Stimulated activated CD4-positive, alpha-beta T cell treated with anti-CD3 and anti-CD28 coated beads, Interleukin-4, amount 100 ng/mL, for 4 hours (primary cell): ENCODE measurements at places on chromosomes 11 and 22.
A peak's percentile ranks its signal among the peaks of the same experiment; 100 is the strongest.

- DNase-seq, result no peak
Measured at GRCh38 chr11:124113890-124114289, 1.4 kb upstream of the VWA5A start.

DNA sequence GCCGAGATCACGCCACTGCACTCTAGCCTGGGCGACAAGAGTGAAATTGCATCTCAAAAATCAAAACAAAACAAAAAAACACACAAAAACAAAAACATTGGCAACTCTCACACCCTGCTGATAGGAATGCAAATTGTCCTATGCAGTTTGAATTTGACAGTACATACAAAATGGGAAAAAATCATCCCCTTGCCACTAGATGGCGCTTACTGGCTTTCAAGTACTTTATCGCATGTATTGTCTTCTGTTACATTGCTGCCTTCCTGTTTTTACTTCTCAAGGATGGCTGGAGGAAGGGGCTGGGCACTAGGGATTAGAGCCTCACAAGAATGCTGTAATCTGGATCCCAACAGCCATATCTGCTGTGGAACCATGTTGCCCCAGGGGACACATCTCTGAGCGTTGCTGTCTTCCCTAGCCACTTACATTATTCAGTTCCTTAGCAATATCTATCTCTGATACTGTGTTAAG lies 59.4 kb upstream of the A4GALT start:
- DNase-seq, result peak; percentile 10

DNA sequence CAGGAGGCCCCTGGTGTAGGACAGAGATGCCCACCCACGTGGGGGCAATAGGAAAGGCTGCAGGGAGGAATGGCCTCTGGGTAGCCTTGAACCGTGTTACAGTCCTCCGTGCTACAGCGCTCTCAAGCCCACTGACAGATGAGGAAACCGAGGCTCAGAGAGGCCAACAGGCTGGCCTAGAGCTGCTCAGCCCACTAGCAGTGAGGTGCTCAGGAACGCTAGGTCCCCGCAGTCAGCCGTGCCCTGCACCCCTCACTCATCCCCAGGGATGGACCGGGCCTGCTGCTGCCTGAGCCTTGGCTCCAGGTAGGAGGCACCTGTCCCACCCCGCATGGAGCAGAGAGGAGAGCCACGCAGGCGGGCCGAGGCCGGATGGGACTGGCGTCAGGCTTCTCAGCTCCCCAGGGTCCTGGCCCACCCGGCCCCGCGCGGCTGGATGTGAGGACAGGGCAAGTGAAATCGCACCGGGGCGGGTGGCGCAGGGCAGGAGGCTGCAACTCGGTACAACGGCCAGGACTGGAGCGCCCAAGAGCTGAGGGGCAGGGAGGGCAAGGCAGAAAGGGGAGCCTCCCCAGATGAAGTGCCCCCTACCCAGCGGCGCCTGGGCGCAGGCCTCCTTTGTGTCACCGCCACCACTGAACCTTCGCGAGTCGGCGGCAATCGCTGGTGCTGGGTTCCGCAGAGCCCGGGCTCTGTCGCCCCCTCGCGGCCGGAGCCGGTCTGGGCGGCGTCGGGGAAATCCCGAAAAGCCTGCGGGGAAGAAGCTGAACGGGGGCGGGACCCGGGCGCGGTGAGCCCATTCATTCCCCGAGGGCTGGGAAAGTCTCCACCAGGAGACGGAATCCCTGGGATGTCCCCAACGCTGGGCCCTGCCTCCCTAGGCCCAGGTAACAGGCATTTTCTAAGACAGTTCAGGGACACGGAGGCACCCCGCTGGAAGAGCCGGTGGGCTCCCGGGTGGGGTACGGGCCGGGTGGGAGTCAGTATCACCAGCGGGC lies 8.4 kb upstream of the SLC2A11 start:
- DNase-seq, result peak; percentile 77

DNA sequence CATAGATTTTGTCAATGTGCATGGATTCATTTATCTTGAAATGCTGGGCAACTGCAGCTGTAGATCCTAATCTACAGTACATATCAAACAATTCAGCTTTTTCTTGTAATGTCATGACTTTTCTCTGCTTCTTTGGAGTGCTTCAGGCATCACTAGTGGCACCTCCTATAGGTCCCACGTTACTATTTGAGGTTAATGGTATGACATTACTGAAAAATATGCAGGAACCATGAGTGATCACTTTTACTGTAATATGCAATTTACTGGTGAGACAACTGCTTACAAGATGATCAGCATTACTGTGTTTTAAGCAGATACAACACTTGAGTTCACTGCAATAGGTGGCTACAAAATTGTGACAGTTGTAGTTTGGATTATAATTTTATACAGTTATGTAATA lies 3.0 kb downstream of the CENATAC start:
- DNase-seq, result no peak

DNA sequence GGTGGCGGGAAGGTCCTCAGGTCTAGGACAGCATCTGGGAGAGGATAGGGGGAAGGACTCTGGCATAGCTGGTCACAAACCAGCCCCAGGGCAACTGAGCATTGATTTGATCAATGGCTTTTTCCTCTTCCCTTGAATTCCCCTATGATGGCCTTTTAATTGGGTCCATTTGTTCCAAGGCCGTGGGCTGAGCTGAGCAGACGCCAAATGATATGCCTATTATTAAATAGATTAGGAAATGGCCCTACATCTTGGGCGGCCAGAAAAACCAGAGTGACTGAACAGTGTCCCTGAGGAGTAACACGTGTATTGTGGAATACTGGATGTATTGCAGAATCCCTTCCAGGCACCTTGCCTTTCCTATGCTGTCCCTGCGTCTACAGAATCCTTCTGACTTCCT lies 26.7 kb upstream of the P2RY6 start:
- DNase-seq, result no peak

GRCh38 chr11:62402226-62402959 lies 16.4 kb upstream of the SCGB1A1 start:
- peak; percentile 69 for DNase-seq

- DNase-seq, result no peak
Measured at GRCh38 chr11:69321877-69322361, 28.0 kb downstream of the MYEOV start.

DNA sequence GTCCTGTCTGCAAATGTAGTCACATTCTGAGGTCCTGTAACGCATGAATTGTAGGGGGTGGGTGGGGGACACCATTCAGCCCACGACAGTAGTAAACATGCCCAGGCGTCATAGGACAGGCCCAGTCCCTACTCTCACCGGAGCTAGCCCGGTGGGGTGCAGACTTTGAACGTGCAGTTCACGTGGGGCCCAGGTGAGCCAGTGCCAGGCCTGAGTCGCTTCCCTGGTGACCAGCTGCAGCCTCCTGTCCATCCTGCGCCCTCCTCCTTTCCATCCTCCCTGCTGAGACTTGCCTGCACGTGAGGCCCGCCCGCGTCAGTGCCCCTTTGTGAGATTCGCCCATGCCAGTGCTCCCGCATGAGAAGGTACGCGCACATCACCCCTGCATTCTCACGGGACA lies 116.8 kb downstream of the WNT7B start:
- DNase-seq, result no peak

- no peak for DNase-seq
Measured at GRCh38 chr11:109847621-109848020, 245.6 kb upstream of the ZC3H12C start.

- DNase-seq, result no peak
Measured at GRCh38 chr22:43213051-43213450, 26.1 kb upstream of the TTLL12 start.

DNA sequence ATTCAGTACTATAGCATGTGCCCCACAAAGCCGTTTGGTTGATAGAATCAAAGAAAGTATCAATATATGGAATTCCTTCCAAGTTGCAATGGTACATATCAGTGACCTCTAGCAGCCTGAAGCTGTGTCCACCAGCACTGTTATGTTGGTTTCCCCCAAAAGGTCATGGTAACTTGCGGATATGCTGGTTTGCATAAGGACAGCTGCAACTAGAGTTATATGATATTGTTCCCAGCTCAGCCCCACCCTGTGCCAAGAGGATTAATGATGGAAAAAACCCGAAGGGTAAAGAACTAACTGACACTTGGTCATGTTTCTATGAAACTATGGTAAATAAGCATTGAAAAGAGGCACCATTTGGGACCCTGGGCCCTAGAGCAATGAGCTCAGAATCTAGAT lies 93.5 kb downstream of the PDHX start:
- no peak for DNase-seq

- DNase-seq, result no peak
Measured at GRCh38 chr11:75725547-75726320, 8.1 kb downstream of the MOGAT2 start.

DNA sequence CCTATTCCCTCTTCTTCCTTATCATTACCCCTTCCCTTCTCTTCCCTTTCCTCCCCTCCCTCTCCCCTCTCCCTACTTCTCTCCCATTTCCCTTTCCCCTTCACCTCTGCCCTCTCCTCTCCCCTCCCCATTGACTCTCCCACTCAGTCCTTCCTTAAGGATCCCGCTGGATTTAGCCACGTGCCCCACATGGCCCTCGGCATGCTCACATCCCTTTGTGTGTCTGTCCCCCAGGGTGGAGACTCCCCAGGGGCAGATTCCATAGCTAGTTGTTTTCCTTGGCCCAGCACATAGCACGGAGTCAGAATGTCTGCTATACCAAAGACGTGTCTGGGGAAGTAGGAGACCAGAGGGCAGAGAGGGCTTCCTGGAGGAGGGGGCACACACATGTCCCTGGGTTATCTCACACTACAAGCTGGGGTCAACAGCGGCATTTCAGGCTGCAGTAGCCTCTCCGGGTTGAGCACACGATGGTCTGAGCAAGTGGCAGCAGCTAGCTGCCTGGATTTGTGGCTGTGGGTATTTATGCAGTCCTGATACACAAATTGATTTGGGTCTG lies 487.0 kb downstream of the TBC1D22A start:
- DNase-seq, result no peak

DNA sequence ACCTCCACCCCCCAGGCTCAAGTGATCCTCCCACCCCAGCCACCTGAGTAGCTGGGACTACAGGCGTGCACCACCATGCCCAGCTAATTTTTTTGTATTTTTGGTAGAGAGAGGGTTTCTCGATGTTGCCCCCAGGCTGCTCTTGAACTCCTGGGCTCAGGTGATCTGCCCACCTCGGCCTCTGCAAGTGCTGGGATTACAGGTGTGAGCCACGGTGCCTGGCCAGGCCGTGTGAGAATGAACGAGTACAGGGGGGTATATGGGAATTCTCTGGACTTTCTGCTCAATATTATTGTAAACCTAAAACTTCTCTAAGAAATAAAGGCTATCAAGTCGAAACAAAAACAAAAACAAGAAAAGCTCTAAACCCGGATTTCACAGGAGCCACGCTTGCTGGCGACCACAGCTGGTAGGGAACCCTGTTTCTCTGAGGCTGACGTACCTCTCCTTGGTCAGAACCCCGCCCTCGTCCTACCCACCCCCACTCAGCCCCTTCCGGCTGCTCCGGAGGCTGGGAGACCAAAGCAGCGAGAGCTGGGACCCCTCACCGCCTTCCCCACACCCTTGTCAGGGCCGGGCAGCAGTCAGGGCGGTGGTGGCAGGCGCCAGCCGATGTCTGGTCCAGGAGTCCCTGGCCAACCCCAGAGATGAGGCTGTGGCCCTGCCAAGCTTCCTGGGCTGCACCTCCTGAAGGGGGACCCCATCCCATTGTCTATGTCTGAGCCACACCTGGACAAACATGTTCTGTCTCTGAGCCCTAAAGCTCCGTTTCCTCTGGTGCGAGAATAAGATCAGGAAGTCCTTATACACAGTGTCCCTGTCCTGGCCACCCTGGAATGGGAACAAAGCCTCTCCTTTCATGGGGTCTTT lies 52.1 kb downstream of the LINC01488 start:
- DNase-seq, result no peak

DNA sequence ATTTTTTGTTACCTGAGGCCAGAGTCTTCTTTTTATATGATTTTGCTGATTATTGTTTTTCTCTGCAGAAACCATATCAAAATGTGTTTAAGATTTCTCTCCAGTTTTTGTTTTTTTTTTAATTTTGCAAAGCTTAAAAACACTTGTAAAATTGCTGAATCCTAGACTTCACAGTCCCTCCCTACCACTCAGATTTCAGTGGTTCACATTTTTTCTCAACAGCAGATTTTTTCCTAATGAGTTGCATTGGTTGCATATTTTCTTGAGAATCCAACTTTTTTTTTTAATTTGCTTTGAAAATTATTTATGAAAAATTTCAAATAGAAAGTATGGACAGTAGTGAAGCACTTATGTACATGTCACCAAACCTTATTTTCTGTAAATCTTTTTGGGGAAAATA lies 5.8 kb downstream of the ARL14EP start:
- no peak for DNase-seq

- no peak for DNase-seq
Measured at GRCh38 chr22:39150848-39151215, 1.6 kb downstream of the CBX7 start.

DNA sequence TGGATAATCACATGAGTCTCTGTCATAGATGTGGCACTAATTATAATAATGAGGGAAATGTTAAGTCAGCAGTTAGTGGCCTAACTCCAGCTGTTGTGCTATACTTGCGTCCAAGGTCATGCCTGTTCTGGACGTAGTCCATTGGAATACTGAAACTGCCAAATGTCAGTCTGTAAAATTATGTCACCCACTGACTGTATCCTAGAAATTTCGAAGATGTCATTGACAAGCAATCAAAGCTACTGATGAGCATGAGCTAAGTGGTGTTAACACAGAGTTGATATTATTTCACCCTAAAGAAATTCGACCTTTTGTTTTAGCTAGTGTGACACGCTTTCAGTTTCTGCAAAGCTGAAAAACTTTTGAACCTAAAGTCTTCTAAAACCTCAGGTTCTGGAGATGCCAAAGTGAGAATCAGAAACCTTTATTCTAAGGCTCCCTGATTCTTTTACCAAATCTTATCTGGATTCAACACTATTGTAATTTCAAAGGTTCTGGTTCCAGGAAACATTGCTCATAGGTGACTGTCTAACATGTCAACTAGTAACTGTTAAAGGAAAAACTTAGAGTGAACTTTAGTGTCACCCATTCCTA lies 14.9 kb upstream of the ME3 start:
- no peak for DNase-seq

DNA sequence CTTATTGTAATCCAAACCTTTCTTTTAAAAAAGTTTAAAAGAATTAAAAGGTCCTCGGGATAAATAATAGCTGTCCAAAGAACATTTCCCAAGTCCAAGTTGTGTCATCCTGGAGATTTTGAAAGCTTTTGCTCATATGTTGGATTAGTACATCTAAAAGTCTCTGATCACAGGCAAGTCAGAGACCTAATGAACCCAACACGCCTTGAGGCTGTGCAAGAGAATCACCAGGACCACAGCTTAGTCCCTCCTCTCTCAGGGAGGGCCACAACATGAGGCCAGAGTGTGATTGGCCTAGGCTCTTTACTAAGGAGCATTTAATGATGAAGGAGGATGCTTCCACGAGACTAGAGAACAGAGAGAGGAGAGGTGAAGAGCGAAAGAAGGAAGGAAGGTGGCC lies 98.7 kb upstream of the OR5AK2 start:
- DNase-seq, result no peak

- no peak for DNase-seq
Measured at GRCh38 chr11:78772186-78772585, 197.5 kb upstream of the NARS2 start.

- DNase-seq, result no peak
Measured at GRCh38 chr11:18452927-18453326, 2.7 kb upstream of the LDHAL6A start.

DNA sequence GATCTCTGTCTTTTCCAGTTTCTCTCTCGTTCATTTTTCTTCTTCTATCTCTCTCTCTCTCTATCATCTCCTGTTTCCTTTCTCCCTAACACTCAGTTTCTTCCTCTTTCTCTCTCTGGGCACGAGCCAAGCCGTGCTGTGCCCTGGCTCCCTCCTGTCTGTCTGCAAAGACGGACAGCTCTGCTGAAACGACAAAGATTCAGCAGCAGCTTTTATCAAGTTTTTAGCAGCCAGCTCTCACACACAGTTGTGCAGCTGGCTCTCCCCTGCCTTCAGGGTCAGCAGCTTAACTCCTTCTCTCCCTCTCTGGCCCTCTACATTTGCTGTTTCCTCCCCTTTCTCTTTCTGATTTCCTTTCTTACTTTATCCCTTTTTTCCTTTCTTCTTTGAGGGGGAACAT lies 352.0 kb upstream of the MPPED2 start:
- DNase-seq, result no peak
